ENCODE measurements at places on chromosomes 6 and 20.
A peak's percentile ranks its signal among the peaks of the same experiment; 100 is the strongest.

DNA sequence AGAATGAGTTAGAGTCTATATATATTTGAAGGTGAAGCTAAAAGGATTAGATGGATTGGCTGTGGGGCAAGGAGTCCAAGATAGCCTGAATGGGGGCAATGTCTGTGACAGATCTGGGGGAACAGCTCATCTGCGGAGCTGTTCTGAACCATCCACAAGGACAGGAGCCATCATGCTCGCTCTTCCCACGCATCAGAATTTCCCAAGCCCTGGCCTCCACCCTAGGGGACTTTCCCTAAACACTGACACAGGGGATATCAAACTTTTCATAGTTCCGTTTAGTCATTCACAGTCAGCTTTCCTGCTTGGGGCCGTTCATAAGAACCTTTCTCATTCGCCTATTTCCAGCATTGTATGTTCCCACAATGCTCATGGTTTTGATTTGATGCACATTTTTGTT, 37.6 kb upstream of the CCN6 start:
- DNase-seq: no peak

- no peak for DNase-seq
Measured at GRCh38 chr6:108755257-108756240, 92.7 kb upstream of the ARMC2 start.

DNA sequence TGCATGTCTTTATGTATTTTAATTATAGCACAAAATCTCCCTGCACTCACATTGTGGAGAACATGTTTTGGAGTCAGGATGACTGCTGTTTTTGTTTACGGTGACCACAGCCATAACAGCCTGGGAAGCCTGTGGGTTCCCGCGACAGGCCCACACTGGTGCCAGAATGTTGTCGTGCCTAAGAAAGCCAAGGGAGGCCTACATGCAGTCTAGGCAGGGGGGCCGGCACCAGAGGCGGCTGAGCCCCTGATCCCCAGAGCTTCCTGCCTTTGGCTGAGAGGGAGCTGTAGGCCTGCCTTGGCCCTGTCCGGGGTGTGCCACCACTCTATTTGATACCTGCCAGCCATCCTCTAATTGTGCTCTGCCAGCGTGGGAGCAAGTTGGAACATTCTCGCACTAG, 46.7 kb downstream of the TBC1D7 start:
- no peak for DNase-seq

DNA sequence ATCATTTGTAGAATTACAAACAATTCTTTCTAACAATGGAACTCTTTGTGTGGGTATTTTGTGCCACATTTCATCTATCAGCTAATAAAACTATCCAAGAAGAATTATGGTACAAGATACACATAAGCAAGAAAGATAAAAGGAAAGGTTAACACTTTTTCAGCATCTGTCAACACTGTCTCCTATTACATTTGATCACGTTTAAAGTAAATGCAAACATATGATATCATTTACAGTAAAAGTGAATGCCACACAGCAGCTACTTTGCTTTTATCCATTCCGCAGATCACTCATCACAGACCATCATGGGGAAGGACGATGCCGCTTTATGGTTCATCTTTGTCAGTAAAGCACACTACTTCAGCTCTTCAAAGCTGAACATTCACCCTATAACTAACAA, 456.4 kb upstream of the MANEA start:
- no peak for DNase-seq

- no peak for DNase-seq
Measured at GRCh38 chr6:168735268-168735949, 294.4 kb downstream of the SMOC2 start.

DNA sequence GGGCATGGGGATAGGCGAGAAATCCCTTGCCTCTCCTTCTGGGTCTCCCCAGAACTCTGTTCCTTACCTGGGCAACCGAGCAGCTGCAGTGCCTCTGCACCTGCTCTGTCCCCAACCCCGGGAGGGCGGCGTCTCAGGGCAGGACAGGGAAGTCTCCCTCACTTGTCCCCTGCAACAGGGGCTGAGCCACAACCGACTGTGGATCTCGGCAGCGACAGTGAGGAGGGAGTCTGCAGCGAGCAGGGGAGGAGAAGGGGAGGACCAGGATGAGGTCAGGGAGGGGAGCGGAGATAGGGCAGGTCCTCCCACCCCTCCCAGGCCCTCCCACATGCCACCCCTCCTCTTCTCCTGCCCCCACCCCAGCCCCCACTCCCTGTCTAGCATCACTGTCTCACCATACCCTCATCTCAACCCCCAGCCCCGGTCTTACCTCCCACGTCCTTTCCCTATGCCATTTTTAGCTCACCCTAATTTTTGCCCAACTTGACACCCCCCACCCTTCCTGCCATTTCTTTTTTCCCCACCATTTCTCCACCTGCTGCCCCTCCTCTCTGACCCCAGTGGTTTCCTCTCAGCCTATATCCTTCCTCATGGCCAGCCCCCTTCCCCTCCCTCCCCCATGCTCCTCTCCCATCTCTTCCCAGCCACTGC, at the start of gene TNXB:
Gene TNXB, minus strand, starts transcription at position 225 of the 651 bp plus-strand sequence. CDS start 11,140 bp downstream, outside the sequence.
- no peak for DNase-seq

- DNase-seq: no peak
Measured at GRCh38 chr20:4885877-4886276, 115.4 kb downstream of the SLC23A2 start.

DNA sequence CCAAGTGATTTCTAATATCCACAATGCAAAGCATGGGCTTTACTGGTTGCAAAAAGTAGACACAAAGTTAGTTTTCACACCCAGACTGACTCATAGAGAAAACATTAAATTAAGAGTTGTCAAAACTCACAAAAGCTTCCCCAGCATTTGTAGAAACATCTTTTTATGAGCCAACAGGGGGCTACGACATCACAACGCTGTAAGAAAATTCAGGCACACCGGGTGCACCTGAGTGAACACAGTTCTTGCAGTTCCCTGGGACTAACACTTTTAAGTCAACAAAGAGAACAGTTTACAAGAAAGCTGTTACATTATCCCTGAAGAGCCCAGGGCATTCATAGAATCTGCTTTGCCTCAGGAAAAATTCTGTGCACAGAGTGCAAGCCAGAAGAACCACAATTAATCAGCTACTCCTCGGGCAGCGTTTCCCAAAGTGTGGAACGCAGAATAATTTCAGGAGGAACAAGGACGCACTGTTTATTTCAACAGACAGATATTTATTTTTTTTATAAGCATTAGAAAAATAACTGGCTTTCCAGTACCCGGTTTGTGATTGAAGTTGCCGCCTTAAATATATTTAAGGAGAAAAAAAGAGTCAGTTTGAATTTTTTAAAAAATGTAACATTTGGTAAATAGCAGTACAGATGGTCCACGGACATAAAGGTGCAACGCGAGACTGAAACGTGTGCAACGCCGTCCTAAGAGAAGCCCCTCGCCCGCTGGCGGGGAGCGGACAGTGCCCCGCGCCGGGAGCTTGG, 1.2 kb downstream of the NCOA5 start:
- peak; percentile 22 for DNase-seq

DNA sequence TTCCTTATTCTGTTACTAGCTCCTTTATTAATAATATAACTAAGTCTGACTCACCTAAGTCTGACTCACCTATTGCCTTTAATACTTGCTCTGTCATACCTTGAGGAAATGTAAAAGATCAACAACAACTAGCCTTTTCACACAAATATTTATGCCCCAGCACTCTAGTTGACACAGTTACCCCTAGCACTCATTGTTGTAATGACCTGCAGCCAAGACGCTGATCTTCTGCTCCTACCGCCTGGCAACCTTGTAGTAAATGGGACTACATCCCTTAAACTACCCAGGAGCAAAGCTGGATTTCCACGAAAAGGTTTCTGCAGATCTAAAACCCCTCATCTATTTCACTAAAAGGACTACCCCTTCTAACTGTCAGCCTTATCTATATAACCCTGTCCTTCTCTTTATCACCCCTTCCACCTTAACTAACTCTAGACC, 90.0 kb downstream of the PLG start:
- DNase-seq: no peak

- DNase-seq: no peak
Measured at GRCh38 chr6:75102301-75102700, 103.6 kb downstream of the COL12A1 start.

DNA sequence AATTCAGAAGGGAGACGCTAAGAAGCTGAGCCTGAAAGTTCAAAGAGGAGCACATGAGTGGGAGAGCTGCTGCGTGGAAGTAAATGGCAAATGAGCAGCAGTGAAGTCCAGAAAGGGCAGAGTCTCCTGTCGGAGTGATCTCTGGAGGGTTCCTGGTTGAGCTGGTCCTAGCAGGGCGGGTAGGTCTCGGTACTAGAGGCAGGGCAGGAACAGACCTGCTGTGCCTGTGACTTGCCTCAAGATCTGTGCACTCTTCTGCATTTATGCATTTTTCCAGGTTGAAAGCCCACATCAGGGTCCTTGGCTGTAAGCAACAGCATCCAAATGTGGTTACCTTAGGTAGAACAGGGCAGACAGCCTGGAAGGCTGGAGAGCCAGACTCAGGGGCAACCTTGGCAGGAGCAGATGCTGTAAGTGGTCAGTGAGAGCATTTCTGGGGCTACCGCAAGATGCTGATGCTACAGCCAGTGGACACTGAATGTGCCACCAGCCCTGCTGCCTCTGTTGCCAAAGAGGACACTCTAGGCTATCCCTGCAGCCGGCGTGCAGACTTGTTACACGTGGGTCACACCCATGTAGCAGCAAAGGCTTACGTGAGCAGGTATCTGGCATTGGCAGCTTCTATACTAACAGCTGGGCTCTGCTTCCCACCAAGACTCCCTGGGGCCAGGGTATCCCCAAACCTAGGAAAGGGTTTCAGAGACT, 8.4 kb downstream of the DUSP22 start:
- no peak for DNase-seq

GRCh38 chr6:35562060-35562459, 49.4 kb upstream of the TULP1 start:
- no peak for DNase-seq

DNA sequence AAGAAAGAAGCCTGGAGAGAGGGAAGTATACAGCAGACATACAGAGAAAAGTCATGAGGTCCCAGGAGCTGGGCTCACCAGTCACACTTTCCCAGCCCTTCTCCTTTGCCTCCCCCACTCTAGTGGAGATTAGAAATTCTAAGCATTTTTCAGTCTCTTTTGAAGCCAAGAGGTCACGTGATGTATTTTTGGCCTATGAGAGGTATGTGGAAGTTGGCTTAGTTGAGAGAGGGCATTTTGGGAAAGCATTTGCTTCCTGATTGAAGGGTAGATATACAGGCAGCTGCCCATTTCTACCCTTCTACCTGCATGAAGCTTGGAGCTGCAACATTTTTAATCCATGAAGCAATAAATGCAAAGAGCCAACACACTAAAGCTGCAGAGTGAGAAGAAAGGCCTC, 106.0 kb upstream of the TNFAIP3 start:
- no peak for DNase-seq

- no peak for DNase-seq
Measured at GRCh38 chr6:135322427-135323201, 141.5 kb downstream of the MYB start.

GRCh38 chr6:65706436-65706835, 590 bp downstream of the EYS start:
- no peak for DNase-seq

DNA sequence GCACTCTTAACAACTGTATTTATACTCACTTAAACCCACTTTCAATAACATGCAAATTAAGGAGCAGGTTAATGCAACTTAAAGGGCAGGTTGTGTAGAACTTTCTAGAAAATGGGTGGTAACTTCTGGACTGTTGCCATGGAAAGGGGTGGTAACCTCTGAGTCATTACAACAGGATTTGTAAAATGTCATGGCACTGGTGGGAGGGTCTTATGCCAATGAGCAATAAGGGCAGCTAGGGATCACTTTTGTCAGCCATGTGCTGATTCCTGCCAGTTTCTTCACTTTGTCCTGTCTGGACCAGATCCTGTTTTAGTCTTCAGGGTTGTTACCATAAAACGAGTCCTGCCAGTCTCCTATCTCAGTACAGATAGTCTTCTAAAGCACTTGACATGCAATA, 560.5 kb upstream of the PTCHD4 start:
- no peak for DNase-seq

GRCh38 chr6:133358574-133359150, 117.5 kb downstream of the EYA4 start:
- peak; percentile 5 for DNase-seq
